T-helper 22 cell (primary cell): ENCODE measurements at places on chromosomes 2 and 18.

GRCh38 chr2:60094450-60094929 lies 459.0 kb downstream of the BCL11A start:
- no peak for DNase-seq

- no peak for DNase-seq
These were observed 1133.6 kb upstream of the ZEB2 start for GRCh38 chr2:145653553-145653952.

- no peak for DNase-seq
These were observed 310.8 kb downstream of the EIPR1 start for GRCh38 chr2:3066831-3067230.

- DNase-seq, result no peak
These were observed 74.5 kb upstream of the RFX8 start for GRCh38 chr2:101549371-101549770.

GRCh38 chr2:47534179-47534919 lies 131.4 kb downstream of the MSH2 start:
- no peak for DNase-seq

DNA sequence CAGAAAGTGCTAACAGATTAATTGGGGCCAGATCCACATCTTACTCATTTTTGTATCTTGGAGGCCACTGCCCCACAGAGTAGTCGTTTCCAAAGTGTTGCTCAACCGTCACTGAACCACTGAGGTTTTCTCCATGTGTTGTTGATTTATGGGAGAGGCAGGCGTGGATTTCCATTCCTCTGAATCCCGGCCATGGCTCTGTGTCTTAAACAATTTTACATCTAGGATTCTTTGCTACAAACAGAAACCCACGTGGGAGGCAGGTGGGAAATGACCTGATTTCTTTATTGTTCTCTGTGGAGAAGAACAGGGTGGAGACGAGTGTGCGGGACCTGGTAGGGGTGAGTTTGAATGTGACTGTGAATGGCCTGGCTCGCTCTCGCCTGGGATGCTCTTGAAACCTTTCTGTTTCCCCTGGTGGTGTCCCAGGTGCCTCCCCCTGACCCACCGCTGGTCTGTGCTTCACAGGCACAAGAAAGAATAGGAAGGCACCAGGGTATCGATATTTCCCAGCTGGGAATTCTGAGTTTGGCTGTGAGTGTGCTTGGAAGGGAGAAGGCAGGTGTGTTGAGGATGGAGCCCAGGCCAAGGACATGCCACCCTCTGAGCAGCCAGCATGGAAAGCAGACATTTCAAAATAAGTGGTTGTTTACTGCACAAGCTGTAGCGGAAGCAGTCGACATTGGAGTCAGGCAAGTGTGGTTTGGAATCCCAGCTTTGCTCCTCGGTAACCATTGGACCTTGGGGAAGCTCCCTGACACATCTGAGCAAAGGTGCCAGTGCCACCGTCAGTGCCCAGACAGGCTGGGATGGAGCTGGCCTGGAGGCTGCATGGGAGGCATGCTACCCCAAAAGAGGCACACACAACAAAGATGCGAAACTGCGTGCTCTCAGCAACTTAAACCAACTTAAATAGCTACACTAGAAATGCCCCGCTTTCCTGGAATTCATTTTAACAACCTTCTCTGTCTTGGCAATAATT lies 50.0 kb downstream of the LPIN1 start:
- no peak for DNase-seq

GRCh38 chr2:109690822-109691541 lies 76.8 kb downstream of the SOWAHC start:
- DNase-seq, result no peak

- DNase-seq, result no peak
These were observed 59.2 kb downstream of the SGPP2 start for GRCh38 chr2:222483513-222484039.

- no peak for DNase-seq
These were observed 115.0 kb downstream of the FAM124B start for GRCh38 chr2:224286923-224287322.

DNA sequence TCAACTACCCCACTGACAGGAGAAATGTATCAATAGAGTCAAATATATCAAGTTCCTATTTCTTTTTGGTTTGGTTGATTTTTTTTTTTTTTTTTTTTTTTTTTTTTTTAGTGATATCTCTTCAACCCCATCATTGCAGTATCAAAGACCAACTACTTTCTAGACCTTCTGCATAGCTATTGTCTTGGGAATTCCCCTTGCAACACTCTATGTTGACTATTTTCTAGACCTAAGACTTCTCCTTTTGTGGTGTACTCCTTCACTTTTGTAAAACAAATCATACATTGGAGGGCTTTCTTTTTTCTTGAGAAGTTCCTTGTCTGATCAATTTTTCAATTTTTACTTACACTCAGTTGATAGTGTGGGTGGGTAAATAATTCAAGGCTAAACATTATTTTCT lies 46.5 kb upstream of the NR4A2 start:
- DNase-seq, result no peak
